ENCODE measurements at places on chromosomes 5 and 9.
A peak's percentile ranks its signal among the peaks of the same experiment; 100 is the strongest.

DNA sequence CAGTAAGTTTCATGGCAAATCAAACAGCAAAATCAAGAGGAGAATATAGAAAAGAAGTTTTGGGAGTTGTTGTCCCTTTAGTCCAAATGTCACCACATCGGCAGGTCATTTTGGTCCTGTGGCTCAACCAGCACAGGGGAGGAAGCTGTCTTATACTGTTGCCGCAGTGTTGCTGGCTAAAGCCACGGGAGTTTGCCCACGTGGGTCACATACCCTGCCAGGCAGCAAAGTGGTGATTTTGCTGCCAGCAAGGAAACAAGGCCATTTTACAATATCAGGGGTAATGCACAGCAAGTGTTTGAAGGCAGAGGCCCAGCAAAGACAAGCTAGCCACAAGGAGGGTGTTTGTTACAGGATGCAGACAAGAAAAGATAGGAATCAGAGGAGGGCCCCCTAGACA lies 14.5 kb downstream of the GABRA6 start:
- DNase-seq = no peak

- no peak for DNase-seq
Measured at GRCh38 chr9:71761938-71762353, 6.4 kb downstream of the CEMIP2 start.

GRCh38 chr9:95776176-95776575 lies 99.3 kb upstream of the ERCC6L2 start:
- no peak for DNase-seq

DNA sequence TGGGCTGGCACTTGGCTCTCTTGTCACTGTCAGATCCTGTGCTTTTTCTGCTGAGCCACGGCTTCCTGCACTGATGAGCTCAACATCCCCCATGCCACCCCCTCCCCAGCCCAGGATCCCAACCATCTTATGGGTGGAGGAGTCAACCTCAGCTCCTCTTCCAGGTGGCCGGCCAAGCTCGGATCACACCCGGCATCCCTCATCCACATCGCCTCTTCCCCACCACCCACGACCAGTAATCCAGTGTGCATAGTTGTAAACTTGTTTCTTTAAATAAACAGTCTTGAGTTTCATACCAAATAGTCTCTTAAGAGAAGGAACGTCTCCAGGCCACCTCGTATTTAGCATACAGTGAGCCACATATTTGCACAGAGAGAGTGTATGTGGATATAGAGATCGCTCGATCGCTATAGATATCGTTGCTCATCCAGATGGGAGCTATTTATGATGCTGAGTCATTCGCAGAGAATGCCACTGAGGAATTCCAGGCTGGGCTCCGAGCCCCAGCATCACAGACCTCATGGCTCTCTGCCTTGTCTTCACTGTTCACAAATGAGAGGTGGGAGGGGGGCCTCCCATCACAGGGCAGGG lies 61.8 kb upstream of the CPLX2 start:
- peak; percentile 85 for DNase-seq

- DNase-seq = no peak
Measured at GRCh38 chr5:142426129-142427014, 101.6 kb upstream of the SPRY4 start.

GRCh38 chr5:117893211-117893610 lies 1095.1 kb downstream of the DTWD2 start:
- DNase-seq = no peak

DNA sequence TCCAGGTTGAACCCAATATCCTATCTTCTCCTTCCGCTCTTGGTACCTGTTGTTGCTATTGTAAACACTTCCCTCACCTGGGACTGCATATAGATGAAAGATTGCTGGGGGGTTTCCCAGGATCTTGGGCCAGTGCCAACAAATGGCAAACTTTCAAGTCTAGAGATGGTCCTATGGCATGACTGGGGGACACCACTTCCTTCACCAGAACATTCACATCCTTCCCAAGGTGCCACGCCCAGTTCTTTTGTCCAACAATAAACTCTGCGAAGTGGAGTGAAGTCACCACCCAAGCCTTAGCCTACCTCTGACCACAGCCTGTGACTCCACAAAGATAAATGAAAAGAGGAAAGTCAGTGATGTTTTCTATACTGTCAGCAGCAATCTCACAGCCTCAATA lies 34.4 kb downstream of the DOCK8 start:
- DNase-seq = no peak

DNA sequence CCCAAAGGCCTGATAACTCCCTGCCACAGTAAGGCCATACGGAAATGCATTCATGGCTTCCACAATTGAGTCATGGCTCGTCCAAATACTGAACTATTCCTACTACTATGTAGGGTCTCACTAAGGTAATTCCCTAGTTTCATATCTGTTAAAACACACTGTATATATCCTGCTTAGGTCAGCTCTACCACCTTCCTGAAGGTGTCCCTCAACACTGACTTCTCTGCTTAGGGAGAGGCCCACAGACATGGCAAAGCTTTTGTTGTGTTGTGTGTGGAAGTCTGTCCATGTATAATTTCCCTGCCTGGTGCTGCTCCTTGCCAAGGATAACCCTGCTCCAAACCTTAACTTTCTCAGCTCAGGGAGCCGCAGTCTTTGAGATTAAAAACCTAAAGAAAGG lies 60.4 kb downstream of the GIN1 start:
- DNase-seq = no peak

GRCh38 chr5:87541676-87542075 lies 128.9 kb upstream of the CCNH start:
- DNase-seq = no peak

- no peak for DNase-seq
Measured at GRCh38 chr9:121317737-121318630, 50.0 kb downstream of the GSN start.

GRCh38 chr5:14286574-14287421 lies 143.7 kb downstream of the TRIO start:
- DNase-seq = no peak

- DNase-seq = no peak
Measured at GRCh38 chr9:118422508-118422907, 718.3 kb downstream of the TLR4 start.

DNA sequence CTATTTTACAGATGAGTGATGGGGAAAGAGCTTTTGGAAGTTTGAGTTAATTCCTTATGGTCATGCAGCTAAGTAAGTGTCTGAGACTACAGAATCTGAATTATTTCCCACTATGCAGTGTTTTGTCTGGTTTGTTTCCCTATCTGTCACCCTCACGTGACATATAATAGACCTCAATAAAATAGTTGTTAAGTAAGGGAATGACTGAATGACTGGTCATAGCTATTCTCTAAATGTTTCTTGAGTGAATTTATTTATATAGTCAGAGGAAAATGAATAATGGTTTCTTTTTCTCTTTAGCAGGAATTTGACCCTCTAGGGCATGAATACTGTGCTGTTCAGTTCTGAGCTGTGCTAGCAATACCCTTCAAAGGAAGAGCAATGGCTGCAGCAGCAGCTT lies 10.3 kb downstream of the TRIM32 start:
- DNase-seq = no peak

DNA sequence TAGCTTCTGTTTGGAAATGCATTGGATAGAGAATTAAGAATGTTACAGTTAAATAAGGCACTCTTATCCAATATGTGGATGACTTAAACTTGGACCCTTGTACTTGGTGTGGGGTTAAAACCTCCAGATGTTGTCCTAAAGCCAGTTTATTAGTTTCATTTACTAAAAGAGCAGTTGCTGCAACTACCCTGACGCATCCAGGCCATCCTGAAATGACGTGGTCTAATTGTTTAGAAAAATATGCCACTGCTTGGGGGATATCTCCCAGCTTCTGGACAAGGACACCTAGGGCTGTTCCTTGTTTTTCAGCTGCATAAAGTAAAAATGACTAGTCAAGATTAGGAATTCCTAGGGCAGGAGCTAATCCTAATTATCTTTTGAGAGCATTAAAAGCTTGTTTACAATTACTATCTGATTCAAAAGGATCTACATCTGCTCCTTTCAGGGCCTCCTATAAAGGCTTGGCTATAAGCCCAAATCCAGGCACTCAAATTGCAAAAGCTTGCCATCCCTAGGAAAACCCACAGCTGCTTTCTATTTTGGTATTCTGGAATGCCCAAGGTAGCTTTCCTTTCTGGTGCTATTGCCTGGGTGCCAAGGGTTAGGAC lies 45.7 kb upstream of the SLCO4C1 start:
- DNase-seq = no peak

- no peak for DNase-seq
Measured at GRCh38 chr5:122200450-122200849, 71.1 kb downstream of the ZNF474 start.

DNA sequence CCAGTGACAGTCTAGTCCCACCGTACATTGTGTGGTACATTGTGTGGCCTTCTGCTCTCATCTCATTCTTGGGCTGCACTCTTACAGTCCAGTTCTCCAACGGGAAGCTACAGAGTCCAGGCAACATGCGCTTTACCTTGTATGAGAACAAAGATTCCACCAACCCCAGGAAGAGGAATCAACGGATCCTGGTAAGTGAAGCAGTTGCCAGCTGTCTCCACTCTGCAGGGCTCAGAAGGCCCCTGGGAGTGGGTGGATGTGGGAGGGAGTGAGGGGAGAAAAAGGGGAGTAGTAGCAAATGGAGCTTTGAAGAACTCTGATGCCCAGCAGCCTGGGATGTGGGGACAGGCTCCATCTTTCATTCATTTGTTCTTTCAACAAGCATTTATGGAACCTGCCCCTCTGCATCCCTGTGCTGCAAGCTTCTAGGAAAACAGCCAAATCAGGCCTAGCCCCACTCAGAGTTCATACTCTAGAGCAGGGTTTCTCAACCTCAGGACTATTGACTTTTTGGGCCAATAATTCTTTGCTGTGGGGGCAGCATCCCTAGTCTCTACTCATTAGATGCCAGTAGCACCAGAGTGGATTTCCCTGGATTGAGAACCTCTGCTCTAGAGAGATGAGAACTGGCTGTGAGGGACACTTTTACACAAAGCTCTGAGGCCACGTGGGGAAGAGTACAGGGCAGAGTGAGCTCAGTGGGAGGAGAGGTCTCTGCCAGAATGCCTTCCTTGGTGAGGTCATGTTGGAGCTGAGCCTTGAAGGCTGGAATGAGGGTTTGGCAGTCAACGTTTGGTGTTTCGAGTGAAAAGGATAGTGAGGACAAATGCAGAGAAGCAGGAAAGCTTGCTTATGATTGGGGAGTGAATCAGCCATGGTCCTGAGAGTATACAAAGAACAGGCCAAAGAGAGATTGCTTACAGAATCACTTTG lies 1.1 kb downstream of the POLR1E start:
- no peak for DNase-seq

DNA sequence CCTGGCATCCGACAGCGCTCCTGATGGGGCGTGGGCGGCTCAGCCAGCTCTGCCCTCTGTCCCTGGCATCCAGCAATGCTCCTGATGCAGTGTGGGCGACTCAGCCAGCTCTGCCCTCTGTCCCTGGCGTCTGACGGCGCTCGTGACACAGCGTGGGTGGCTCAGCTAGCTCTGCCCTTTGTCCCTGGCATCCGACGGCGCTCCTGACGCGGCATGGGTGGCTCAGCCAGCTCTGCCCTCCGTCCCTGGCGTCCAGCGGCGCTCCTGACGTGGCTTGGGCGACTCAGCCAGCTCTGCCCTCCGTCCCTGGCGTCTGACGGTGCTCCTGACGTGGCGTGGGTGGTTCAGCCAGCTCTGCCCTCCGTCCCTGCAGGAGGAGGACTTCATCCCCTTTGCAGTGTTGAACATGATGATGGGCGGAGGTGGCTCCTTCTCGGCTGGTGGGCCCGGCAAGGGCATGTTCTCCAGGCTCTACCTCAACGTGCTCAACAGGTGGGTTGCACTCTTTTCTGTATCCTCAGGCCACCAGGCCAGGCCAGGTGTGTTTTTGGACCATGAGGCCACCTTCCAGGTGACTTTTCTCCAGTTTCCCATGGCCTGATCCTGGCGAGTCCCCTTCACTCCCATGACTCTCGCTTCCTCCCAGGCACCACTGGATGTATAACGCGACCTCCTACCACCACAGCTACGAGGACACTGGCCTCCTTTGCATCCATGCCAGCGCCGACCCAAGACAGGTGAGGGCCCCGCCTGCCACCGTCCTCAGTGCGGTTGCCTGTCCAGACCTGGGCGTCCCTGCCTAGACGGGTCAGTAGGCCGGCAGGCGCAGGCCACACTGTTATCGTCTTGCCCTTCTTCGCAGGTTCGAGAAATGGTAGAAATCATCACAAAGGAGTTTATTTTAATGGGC lies 8.0 kb downstream of the PMPCA start:
- no peak for DNase-seq

DNA sequence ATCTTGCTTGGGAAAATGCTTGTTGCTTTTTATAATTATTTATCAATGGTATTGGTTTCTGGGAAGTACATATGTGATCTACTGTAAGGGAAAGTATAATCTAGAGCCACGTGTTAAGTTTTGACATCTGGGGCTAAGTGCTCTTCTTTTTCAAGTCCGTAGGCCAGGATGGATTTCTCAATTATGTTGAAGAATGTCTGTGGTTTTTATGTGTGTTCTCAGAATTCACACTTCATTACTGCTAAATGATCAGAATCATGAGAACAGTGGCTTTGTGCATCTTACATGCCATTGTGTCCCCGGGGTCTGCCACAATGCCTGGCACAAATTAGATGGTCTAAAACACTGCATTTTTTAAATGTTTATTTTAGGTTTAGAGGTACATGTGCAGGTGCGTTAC lies 14.5 kb upstream of the AUH start:
- DNase-seq = no peak

GRCh38 chr9:132597073-132597775 lies 14.8 kb downstream of the BARHL1 start:
- DNase-seq = no peak

- no peak for DNase-seq
Measured at GRCh38 chr9:4760122-4760521, 19.1 kb upstream of the AK3 start.

DNA sequence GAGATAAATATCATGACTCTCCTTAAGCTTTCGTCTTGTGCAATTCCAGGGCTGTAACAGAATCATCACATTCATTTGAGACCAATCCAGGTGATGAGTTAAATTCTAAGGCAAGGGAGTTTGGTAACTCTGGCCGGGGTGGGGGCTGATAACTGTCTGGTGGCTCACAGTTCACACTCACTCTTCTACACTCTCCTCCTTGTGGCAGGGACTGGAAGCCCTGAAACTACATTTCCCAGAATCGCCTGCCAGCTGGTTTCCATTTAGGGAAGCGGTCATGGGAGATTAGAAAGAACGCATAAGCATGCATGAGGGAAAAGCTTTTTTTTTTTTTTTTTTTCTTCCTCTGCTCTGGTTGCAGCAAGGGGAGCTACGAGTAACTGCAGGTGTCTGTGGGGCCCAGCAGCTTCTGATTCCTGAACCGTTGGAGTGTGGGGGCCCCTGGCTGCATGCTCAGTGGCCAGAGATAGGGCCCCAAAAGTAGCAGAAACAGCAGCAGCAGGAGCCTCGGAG lies 154.8 kb upstream of the TBC1D2 start:
- DNase-seq = no peak

GRCh38 chr5:111749303-111750026 lies 7.5 kb downstream of the NREP start:
- no peak for DNase-seq

GRCh38 chr5:40452874-40453624 lies 226.7 kb upstream of the PTGER4 start:
- DNase-seq = no peak

- DNase-seq = peak; percentile 73
Measured at GRCh38 chr5:134437847-134438581, 26.3 kb upstream of the CDKN2AIPNL start.
